Hair follicular keratinocyte (primary cell): ENCODE measurements at places on chromosomes 5 and 9. TPM values are rescaled to one million over a fixed set of nuclear protein-coding genes. Genes with fewer than 3 reads are reported as not detected.

The ARHGEF39 gene
- 7.8 and 23.5 TPM in 2 replicates for total RNA-seq

The GZMA gene
- total RNA-seq: not detected in 2 replicates

The PCA3 gene
- total RNA-seq: not detected in 2 replicates

The CFAP90 gene
- not detected in 2 replicates for total RNA-seq

The TGFBI gene
- total RNA-seq: 347 and 420 TPM in 2 replicates

The NTRK2 gene
- total RNA-seq: 0.16 TPM in 1 of 2 replicates, not detected in the other

The GCNT1 gene
- 3.3 and 3.7 TPM in 2 replicates for total RNA-seq
